ENCODE measurements at places on chromosomes 16 and 17.

DNA sequence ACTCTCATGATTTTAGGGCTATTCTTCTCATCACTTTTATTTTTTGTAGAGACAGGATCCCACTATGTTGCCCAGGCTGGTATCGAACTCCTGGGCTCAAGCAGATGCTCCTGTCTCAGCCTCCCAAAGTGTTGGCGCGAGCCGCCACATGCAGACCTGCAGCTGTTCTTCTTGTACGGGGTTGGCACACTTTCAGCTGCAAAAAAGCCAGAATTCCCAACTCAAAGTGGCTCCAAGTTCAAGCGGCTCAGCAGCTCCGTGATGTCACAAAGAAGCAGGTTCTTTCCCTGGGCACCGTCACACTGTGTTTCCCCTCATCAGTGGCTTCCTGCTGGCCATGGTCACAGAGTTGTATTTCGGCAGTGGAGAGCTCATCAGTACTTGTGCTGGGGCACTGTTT is 6.7 kb upstream of the SBK1 start:
- no peak for DNase-seq

DNA sequence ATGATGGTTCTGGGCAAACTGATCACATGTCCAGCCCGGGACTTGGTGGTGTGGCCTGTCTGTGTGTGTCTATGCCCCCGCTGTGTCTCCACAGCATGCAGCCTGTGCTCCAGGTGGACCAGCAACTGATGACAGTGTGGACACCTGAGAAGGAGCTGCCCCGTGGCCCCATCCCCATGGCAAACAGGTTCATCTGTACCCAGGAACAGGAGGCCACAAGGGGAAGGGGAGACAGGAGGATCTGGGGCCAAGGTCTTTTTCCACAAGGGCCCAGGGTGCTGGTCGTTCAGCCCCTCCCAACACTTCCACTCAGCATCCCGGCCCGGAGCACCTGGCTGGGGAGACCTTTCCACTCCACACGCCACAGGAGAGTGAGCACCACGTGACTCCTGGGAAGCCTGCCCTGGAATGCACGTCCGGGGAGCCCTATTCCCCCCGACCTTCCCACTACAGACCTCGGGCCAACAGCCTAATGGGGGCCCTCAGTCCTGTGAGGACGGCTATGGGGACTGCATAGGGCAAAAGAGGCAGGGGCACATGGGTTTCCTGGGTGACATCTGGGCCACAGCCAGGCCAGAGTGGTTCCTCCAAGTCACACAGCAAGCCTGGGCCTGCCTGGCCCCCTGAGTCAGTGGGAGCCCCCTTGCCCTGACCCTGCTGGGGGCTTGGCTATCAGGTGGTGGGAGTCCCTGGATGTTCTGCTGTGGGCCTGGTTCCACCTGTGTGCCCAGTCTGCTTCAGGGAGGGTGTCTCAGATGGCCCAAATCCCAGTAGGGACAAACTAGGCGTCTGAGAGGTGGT is 20.8 kb upstream of the NXPH3 start:
- DNase-seq = no peak

- no peak for DNase-seq
Measured at GRCh38 chr16:61595605-61596004, 440.6 kb downstream of the CDH8 start.

- DNase-seq = no peak
Measured at GRCh38 chr17:50630524-50631194, 4.0 kb upstream of the ABCC3 start.

GRCh38 chr17:9958586-9959281 is 53.7 kb upstream of the RCVRN start:
- peak; percentile 39 for DNase-seq
